ENCODE measurements at places on chromosomes 7 and 10.

DNA sequence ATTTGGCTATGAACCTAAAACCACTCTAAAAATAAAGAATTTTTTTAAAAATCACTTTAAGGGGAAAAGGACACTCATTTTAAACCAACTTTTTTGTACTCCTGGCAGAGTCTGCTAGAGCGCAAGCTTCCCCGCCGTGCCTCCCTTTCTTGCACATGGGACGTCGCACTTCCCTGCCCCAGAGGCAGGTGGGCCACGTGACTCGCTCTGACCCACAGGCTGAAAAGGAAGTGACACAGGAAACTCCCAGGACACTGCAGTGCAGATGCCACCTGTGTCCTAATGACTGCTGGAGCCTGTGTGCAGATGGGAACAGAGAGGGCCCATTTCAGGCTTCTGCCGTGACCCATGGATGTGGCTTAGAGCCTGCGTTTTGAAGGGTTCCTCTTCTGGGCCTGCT, 142.1 kb upstream of the LANCL2 start:
- no peak for DNase-seq

DNA sequence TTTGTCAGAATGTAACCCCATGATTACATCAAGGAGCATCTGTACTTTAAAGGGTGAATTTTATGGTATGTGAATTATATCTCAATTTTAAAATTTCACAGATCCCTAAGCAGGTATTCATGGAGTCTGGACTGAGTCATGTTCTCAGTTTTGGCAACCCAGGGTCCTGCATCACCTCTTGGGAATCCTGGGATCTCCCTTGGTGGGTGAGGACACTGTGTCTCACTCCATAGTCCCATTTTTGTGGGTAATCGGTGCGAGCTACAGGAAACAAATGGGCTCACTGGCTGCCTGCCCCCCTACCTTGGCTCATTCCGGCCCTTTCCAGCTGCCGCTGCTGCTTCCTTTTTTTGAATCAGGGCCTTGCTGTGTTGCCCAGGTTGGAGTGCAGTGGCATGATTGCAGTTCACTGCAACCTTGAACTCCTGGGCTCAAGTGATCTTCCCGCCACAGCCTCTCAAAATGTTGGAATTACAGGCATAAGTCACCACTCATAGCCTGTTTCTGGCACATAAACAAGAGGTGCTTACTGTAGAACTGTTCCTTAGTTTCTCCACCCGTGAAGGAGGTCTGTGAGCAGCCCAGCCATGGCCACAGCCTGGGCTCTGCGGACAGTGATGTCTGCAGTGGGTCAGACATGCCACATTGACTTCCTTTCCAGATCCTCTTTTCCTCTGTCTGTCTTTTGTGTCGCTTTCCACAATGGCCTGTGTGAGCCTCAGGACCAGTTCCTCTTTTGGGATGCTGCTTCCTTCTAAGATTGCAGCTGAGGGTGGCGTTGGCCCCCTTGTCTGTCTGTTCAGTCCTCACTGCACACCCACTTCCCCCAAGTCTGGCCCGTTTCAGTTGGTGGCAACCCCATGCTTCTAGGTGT, 14.5 kb downstream of the PALD1 start:
- peak; percentile 82 for DNase-seq

GRCh38 chr10:97117372-97117771, 68.4 kb downstream of the SLIT1 start:
- DNase-seq = no peak

- no peak for DNase-seq
Measured at GRCh38 chr10:101693651-101693977, 1.4 kb downstream of the FBXW4 start.

GRCh38 chr10:74898201-74898976, 72.0 kb downstream of the KAT6B start:
- DNase-seq = no peak

All from pons (tissue), 1 donor.